ENCODE measurements at places on chromosomes 11 and 22. TPM values are rescaled to one million over a fixed set of nuclear protein-coding genes. Genes with fewer than 3 reads are reported as not detected.

KCNJ1 gene
- 0.16 TPM for total RNA-seq

LUZP2 gene
- not detected for total RNA-seq

APOBEC3A gene
- total RNA-seq: not detected

SEC14L6 gene
- not detected for total RNA-seq

OR10D3 gene
- total RNA-seq: not detected

FXYD2 gene
- total RNA-seq: 0.48 TPM

SPTBN2 gene
- 0.71 TPM for total RNA-seq

SLC43A3 gene
- 24.7 TPM for total RNA-seq

FAM118A gene
- 17.7 TPM for total RNA-seq

PMM1 gene
- 10.8 TPM for total RNA-seq

CBLIF gene
- not detected for total RNA-seq

Data from heart left ventricle (tissue), 16 donors.